ENCODE measurements at places on chromosomes 1 and 21. TPM values are rescaled to one million over a fixed set of nuclear protein-coding genes. Genes with fewer than 3 reads are reported as not detected.

GRCh38 chr1:18058206-18058921 lies 49.2 kb upstream of the IGSF21 start:
- no peak for DNase-seq

DNA sequence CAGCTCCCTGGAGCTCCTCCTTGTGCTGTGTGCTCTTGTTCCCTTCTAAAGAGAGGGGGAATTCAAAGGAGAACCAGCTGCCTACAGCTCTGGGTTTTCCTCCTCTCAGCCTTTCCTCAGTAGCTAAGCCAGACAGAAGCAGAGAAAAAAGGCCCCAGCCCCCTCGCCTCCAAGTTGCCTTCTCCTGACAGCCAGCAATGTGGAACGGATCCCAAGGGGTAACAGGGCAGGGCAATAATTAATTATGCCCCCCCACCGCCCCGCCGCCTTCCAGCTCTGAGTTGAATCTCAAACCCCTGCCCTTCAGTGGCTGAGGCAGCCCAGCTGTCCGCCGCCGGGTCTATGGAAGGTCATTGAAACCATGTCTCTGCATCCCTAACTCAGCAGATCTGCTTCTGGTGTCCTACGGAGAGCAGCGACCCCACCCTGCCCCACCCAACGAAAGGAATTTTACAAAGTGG lies 69.0 kb upstream of the GOLT1A start:
- DNase-seq, result no peak

DNA sequence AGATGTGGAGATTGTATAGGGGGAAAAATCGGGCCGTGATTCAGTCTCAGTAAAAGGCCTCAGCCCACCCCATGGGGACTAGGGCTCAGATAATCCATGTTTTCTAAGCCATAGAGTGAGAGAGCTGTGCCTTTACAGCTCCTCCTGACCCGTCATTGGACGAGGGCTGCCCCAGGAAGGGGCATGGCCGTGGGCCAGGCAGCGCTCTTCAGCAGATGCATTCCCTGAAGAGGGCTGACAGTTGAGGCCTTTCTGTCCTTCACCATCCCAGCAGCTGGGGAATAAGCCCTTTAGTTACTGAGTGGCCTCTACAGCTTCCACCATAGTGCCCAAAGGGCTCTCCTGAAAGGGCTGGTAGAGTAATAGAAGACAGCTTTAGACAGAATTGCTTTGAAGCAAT lies 57.2 kb downstream of the ST3GAL3 start:
- no peak for DNase-seq

DNA sequence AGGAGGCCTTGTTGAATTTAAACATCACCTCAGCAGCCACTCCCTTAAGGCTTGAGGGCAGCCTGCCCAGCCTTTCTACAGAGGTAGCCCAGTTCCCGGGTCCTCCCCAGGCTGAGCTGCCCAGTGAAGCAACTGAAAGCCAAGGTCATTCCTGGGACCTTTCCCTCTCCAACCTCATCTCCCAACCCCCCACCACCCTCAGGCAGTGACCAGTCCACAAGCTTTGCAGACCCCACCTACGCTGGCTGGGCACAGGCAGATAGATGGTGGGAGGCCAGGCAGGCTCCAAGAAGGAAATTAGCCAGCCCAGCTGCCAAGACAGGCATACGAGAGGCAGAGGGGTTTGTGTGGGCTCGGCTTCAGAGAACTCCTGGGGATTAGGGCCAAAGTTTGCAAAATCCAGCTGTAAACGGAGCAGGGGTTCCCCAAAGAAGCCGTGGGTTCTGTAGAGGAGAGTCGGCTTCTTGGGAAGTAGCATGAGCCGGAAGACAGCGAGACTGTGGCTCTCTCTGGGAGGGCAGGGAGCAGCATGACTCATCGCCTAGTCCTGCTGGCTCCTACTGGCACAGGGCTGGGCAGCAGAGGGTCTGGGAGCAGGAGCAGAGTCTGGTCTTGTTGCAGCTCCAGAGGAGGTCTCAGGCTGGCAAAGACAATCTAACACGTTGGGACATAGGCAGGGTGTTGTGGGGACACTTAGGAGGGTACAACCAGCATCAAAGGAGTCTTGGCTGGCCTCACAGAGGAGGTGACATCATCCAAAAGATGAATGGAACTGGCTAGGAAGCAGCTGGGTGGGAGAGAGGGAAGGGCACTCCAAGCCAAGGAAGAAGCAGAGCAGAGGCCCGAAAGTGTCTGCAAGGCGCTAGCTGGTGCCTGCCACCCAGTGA lies 2.8 kb upstream of the ZC3H12A start:
- peak; percentile 90 for DNase-seq

GRCh38 chr21:15272171-15272570 lies 207.4 kb upstream of the NRIP1 start:
- no peak for DNase-seq

GRCh38 chr1:180168786-180169639 lies 14.3 kb downstream of the QSOX1 start:
- peak; percentile 23 for DNase-seq

- DNase-seq, result peak; percentile 31
Measured at GRCh38 chr1:10866321-10867093, 70.1 kb upstream of the CASZ1 start.

DNA sequence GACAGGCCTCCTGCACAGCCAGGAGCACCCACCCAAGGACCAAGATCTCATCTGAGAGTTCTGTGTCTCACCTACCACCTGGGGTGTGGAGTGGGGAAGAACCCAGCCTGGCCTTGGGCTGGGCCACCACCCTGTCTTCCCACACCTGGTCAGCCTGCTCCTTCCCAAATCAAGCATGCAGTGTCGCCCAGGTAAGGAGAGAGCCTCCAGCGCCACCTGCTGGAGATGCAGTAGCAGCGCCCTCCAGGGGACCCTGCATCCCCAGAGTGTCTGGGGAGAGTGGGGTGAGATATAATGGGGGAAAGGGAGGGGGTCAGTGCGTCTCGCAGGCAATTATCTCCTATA lies 32.3 kb downstream of the KIAA2013 start:
- DNase-seq, result peak; percentile 14

GRCh38 chr1:54212872-54213271 lies 12.9 kb downstream of the MRPL37 start:
- DNase-seq, result no peak

- DNase-seq, result no peak
Measured at GRCh38 chr1:177190308-177190970, 19.7 kb downstream of the BRINP2 start.

- no peak for DNase-seq
Measured at GRCh38 chr1:1250786-1251284, 4.3 kb upstream of the C1QTNF12 start.

GRCh38 chr21:34618941-34619340 lies 4.0 kb upstream of the RCAN1 start:
- no peak for DNase-seq

- no peak for DNase-seq
Measured at GRCh38 chr1:203056516-203056915, 29.3 kb downstream of the MYOG start.

GRCh38 chr1:200991097-200991614 lies 32.4 kb downstream of the KIF21B start:
- DNase-seq, result no peak

GRCh38 chr1:54223441-54224202 lies 23.7 kb downstream of the MRPL37 start:
- no peak for DNase-seq

- DNase-seq, result no peak
Measured at GRCh38 chr1:195569934-195570333, 1038.3 kb downstream of the KCNT2 start.

- DNase-seq, result no peak
Measured at GRCh38 chr1:184315254-184315653, 71.6 kb upstream of the C1orf21 start.

GRCh38 chr1:111372336-111372965 lies 55.1 kb downstream of the OVGP1 start:
- DNase-seq, result no peak

- DNase-seq, result peak; percentile 65
Measured at GRCh38 chr1:214377886-214378285, 96.9 kb downstream of the SMYD2 start.

- DNase-seq, result no peak
Measured at GRCh38 chr1:156509424-156510034, 9.0 kb upstream of the MEF2D start.

DNA sequence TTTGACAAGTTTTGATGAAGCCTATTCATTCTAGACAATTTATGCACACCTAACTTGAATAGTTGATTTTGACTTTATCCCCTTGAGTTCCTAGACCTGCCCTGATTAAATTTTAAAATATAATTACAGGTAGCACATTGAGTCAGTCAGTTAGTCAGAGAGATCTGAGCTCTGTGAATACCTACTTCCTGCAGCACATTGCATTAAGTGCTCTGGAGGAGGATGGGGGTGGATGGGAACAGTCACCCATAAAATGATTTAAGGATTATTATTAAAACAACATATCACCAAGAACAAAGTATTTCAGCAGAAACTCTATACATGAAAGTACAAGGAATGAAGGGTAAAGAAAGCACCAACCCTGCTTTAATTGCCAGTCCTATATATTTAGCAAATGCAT lies 11.8 kb upstream of the RPF1 start:
- no peak for DNase-seq

DNA sequence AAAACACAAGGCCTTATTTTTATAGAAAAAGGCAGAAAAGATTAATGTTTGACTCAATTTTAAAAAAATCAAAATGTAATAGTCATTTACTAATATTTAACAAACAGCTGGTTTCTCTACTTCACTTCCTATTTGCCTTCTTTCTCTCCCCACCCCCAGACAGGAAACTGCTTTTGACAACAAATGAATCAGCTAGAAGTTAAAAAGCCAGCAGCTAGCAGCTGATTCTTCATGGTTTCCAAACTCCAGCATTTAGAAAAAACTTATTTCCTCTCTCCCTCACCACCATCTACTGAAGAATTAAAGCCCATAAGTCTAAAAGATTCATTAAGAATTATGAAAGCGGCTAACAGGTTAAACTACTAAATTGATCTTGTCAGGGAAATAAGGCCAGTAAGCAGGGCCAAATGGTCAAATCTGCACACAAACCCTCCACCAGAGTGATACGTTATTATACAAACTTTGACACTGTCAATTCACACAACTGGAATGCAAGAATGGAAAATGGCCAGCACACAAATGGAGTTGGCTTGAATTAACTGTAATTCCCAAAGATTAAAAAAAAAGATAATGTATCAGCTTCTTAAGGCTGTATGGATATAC lies 4.0 kb downstream of the WDR26 start:
- DNase-seq, result peak; percentile 57

- no peak for DNase-seq
Measured at GRCh38 chr21:36791695-36792470, 93.0 kb downstream of the SIM2 start.

GRCh38 chr1:101004061-101004460 lies 21.5 kb downstream of the DPH5 start:
- DNase-seq, result no peak

GRCh38 chr1:63087966-63088365 lies 234.4 kb upstream of the FOXD3 start:
- no peak for DNase-seq

Gene DNAI4
- total RNA-seq, result 38.5 TPM

Gene PFDN2
- 2.4 TPM for total RNA-seq

Gene ITGB2
- 56.8 TPM for total RNA-seq

Gene NPPB
- total RNA-seq, result not detected

Gene PACC1
- 2.4 TPM for total RNA-seq

Gene ATP1A2
- 11.1 TPM for total RNA-seq

Gene FAM89A
- total RNA-seq, result 23.4 TPM

Gene TRIM46
- 1.9 TPM for total RNA-seq

Gene ZSWIM5
- total RNA-seq, result 0.48 TPM

Gene ZNF697
- 18.8 TPM for total RNA-seq

Gene DCDC2B
- 0.72 TPM for total RNA-seq

Gene LINGO4
- total RNA-seq, result 0.96 TPM

Gene OR2L13
- 3.1 TPM for total RNA-seq

All from umbilical cord (tissue), 2 donors.